ENCODE measurements at places on chromosomes 5 and 9. TPM values are rescaled to one million over a fixed set of nuclear protein-coding genes. Genes with fewer than 3 reads are reported as not detected.

GRCh38 chr5:68682400-68683160, 411.2 kb upstream of the SLC30A5 start:
- DNase-seq: peak; percentile 90

- DNase-seq: no peak
Measured at GRCh38 chr9:89844075-89844474, 239.3 kb downstream of the GADD45G start.

Gene PCDH12
- total RNA-seq: 0.35 TPM

- no peak for DNase-seq
Measured at GRCh38 chr5:130963798-130964197, 201.3 kb downstream of the HINT1 start.

GRCh38 chr9:28317745-28318144, 744.5 kb upstream of the C9orf72 start:
- DNase-seq: no peak

DNA sequence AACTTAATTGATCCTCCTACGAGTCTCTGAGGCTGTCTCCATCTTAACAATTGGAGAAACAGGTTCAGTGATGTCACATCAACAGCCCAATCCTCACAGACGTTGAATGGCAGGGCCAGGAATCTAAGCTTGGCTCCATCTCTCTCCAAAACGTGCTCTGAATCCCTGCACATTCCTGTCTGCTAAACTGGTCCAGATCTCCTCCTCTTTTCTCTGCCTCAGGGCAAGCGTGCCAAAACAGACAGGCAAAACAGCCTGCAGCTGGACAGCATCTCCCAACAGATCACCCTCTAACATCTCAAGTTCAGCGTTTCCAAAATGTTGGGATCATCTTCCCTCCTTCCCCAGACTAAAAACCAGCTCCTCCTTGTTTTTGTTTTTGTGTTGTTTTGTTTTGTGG, 6.6 kb downstream of the FBP1 start:
- no peak for DNase-seq

DNA sequence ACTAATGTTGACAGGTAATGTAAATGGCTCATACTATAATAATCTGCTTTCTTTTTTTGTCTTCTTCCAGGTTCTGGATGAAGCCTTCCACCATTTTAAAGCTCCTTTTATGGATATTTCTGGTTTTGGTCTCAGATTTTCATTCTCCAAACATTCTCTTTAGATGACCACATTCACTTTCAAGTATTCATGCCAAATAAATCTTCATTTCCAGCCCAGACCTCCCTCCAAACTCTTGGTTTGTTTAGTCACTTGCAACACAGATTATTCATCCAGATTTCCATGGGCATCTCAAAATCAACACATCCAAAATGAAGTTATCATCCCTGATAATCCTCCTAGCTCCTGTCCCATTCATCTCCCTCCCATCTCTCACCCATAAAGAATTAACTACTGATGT, 40.3 kb upstream of the SVEP1 start:
- no peak for DNase-seq

DNA sequence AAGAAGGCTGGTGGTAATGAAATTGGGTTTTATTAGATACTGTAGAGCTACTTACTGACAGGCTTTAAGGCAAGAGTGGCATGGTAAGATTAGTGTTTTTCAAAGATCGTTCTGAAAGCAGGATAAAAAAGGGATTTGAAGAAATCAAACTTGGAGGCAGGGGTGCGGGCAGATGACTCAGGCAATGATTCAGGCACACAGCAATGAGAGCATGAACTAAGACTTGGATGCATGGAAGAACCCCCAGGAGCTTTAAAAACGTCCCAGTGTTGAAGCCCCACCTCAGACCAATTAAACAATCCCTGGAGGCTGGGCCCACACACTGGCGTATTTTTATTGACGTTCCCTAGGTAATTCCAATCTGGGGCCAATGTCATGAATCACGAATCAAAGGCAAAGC, 102.5 kb downstream of the SREK1 start:
- peak; percentile 67 for DNase-seq

DNA sequence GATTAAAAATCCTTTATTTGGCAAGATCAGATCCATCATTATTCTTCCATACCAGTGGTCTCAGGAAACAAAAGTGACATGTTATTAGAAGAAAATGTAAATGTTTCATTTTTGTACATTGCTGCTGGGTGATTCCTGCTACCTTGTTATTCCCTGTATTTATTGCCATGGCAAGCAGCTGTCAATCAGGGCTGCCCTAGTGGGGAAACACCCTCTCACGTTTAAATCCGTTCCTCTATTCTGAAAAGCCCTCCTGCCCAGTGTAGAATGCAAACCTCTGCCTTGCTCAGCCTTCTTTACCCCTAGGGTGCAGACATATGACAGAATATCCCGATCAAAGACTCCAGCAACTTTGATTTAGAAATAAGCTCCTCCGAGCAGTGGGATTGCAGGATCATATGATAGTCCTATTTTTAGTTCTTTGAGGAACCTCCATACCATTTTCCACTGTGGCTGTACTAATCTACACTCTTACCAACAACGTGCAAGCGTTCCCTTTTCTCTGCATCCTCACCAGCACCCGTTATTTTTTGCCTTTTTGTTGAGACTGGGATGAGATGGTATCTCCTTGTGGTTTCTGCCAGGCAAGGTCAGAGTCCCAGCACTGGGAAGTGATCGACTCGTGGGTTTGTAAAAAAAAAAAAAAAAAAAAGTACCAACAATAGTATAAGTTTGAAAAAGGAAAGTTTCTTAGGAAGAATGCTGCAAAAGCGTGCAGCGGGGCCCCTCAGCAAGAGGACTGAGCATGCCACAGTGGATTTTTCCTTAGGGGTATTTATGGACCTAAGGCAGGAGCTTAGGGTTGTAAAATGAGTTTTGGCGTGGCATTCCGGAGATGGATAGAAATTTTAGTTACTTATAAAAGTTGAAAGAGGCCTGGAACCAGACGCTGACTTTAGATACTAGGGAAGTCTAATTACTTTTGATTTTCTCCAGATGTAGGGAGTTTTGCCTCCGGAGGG, 66.7 kb downstream of the HRH2 start:
- no peak for DNase-seq

Gene CCNH
- total RNA-seq: 59.2 TPM

DNA sequence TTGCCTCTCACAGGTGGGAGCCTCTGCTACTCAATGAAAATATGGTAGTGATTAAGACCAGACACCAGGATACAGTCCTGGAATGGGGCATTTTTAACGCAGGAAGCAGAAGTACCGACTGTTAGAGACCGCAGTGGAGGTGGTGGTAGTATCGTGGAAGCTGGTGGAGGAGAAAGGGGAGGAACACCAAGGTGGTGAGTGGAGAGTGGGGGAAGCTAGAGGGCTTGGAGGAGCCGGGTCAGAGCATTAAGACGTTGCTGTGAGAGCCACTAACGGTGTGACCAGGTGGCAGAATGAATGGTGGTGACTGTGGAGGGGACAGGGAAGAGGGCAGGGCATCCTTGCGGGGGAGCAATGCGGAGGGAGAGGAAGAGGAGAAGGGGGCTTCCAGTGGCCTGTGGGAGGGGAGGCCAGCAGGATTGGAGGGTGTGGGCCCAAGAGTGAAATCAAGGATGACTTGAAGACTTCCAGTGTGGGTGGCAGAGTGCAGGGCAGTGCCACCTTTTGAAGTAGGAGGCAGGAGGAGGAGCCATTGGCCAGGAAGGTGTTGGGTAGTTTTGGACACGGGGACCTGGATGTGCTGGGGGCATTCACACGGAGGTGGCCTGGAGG, 1.6 kb upstream of the UBAC1 start:
- no peak for DNase-seq

Gene PCDHA9
- total RNA-seq: not detected

Gene GARNL3
- 9.0 TPM for total RNA-seq

Measured in renal cortical epithelial cell (primary cell).